Activated CD8-positive, alpha-beta memory T cell treated with anti-CD3 and anti-CD28 coated beads for 48 hours (primary cell): ENCODE measurements at places on chromosomes 1 and 21.

DNA sequence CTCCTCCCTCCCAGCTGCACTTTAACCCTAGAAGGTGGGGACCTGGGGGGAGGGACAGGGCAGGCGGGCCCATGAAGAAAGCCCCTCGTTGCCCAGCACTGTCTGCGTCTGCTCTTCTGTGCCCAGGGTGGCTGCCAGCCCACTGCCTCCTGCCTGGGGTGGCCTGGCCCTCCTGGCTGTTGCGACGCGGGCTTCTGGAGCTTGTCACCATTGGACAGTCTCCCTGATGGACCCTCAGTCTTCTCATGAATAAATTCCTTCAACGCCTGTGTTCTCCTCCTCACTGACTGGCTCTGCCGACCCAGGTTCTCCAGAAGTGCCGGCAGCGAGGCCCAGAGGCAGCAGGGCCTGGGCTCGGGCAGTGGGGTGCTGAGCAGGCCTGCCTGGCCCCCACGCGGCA lies 6.5 kb upstream of the HTR6 start:
- DNase-seq: no peak

- DNase-seq: no peak
These were observed 241.7 kb upstream of the RAB4A start for GRCh38 chr1:229028987-229029878.

DNA sequence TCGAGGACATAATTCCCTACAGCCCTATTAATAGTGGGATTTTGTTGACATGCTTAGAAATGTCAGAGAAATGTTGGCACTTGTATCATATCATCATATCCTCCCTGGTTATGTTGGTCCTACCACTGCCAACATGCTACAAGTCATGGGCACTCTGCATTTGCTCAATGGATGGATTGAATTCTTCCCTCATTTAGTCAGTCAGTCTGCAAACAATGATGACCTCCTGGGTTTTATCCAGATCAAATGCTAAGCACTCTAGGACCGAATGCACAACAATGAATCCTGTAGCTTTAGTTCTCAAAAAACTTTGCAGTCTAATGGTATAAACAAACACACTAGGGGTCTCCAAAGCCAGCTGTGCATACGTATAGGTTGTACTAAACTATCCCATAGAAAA lies 357.2 kb upstream of the DPYD start:
- no peak for DNase-seq

DNA sequence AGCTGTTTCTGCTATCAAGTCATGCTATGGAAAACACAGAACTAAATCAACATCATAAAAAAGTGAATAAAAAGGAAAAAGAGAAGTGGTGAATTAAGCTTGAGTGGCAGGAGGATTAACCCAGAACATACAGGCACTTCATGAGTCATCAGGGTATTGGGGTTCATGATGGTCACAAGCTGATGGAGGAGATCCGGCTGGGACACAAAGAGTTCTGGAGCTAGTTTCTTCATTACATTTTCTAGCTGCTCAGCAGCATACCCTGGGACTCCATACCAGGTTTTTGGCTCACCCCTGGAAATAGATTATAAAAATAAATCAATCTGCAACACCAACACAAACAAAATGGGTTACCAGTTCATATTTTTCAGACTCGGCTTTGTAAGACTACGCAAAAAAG lies 42.5 kb upstream of the SYT2 start:
- DNase-seq: no peak

- no peak for DNase-seq
These were observed 3.5 kb downstream of the C1orf159 start for GRCh38 chr1:1112237-1112985.

DNA sequence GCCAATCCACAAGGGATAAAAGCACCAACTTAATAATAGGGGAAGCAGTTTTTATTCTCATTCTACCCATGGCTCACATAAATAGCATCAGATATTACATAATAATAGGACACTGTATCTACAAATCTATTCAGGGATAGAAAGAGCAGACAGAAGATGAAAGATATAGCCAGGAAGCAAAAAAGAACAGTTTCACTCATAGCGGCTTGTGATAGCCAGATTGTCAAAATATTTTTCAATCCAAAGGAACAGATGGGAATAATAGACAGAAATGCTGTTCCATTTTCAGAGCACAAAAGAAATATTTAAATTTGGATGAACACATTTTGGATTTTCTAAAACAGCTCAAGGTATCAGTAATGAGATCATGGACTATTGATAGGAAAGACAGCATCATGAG lies 232.5 kb upstream of the GREM2 start:
- DNase-seq: no peak

GRCh38 chr1:182725259-182726255 lies 41.2 kb upstream of the RGS8 start:
- DNase-seq: no peak

DNA sequence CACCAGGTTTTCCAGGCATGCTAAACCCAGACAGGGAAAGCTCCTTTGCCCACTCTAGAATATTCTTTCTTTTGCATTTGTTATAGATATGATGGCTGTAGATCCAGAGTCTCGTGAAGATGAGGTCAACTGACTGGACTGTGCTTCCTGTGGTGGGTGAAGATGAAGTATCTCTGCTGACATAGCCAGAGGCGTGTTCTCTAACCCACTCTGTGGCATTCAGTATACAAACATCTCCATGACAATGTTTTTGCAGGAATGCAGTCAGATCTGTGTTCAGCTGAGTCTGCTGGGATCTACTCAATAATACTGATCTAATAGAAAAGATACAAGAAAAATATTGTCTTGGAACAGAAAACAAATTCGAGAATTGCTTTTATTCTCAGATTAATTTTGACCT lies 11.3 kb downstream of the RWDD2B start:
- DNase-seq: no peak

DNA sequence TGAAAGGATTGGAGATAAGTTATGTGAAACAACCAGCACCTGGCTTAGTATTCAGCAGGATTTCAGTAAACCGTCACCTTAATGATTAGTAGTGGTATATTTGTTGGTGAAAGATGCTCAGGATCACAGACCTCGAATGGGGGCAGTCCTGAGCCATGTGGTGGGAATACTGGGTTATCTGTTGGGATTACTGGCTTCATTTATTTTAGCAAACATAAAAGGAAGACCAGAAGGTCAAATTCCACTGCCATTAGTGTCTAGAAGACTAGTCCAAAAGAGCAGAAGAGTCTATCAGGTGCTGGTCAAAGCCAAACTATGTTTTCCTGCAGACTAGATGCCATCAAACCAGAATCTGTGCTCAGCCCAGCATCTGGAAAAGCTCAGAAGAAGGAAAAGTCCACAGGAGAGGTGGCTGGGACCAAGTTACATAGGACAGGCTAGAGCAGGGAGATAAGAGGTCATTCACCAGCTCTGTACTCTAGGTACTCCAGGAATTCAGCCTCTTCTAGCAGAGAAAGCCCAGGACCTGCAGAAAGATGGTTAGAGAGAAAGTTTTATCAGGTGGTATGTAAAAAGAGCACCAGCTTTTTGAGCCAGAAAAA lies 343.4 kb downstream of the PLPP3 start:
- no peak for DNase-seq

GRCh38 chr1:93631626-93632365 lies 49.8 kb downstream of the BCAR3 start:
- DNase-seq: no peak

GRCh38 chr1:46532498-46533178 lies 18.8 kb downstream of the KNCN start:
- DNase-seq: peak; percentile 54

DNA sequence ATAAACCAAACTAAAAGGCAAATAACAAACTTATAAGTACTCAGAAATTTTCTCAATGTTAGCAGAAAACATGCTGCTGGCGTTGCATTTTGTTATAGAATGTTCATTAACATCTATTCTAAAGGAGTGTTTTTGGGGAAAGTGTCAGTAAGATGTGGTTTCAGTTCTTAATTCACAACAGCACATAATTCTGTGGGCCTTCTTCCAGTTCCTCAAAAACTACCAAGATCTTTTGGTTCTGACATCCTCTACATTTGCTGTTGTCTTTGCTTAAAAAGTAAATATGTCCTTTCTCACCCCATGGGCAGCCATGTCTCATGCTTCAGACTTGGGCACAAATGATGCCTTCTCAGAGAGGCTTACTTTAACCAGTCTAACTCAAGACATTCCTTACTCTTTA lies 152.5 kb downstream of the CDC7 start:
- no peak for DNase-seq

DNA sequence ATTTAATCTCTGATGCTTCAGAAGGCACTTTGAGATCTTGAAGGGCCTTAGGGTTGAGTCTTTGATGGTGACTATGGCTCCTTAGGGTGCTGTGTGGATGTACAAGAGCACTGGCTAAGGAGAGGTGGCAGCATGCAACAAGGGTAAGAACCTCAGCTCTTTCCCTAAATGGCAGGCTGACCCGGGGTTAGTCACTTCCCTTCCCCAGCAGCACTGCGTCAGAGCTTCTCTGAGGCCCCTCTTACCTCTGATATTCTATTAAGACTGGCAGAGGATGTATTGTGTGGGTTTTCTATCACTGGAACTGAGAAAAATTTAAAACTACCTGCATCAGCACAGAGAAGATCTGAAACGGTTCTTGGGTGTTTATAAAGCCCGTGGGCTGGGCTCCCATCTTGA lies 11.8 kb downstream of the C1orf116 start:
- DNase-seq: no peak

- DNase-seq: no peak
These were observed 22.1 kb upstream of the FAM43B start for GRCh38 chr1:20530306-20530705.

GRCh38 chr1:214670098-214670497 lies 67.1 kb downstream of the CENPF start:
- DNase-seq: no peak

DNA sequence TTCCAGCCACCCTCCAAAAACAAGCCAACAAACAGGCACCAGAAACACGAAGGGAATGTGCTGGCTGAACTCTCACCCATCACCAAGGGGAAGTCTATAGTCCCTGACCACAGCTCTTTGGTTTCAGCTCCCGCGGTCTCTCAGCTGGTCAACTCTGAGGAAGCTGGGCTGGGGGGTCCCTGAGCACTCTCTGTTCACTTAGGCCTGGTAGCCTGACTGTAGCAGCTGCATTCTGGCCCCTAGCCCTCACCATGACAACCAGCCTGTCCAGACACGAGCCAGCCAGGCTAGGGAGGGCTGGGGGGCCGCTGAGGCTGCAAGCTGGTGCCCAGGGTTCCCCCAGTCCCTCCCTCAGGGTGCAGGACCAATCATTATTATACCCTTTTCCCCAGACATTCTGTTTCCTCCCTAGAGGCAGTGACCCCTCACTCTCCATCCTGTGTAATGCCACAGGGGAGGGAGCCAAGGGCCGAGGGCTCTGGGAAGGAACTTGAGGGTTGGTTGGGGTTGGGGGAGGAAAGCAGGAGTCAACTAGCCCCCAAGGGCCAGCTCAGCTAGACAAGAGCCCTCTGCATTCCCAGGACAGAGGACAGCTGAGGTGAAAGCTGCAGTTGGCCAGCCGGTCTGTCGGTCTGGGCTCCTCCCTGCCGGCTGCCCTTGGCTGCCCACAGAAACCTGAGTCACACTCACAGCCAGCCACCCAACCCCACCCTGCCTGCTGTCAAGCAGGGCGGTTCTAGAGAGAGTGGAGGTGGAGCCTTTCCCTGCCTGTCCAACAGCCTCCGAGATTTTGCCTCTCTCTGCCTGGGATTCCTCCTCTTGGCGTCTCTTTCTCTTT lies 1.2 kb upstream of the TRAPPC3 start:
- DNase-seq: no peak

- DNase-seq: peak; percentile 38
These were observed 135.7 kb upstream of the RUNX3 start for GRCh38 chr1:25065795-25066238.

GRCh38 chr21:19276665-19277064 lies 873.1 kb upstream of the TMPRSS15 start:
- no peak for DNase-seq

GRCh38 chr1:38141483-38141882 lies 94.9 kb upstream of the POU3F1 start:
- no peak for DNase-seq

GRCh38 chr1:68384321-68384813 lies 65.4 kb downstream of the RPE65 start:
- no peak for DNase-seq

DNA sequence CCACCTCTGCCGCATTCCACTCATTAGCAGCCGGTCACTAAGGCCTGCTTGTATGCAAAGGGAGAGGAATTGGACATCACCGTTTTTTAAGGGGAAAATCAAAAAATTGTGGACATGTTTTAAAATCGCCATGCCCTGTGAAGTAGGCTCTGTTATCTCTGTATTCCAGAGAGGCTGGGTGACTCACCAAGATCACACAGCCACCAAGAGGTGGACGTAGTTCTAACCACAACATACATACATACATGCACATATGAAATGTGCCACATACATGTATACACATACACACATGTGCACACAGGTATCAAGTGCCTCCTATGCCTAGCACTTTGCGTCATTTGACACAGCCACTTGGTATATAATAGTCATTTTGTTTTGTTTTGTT lies 16.0 kb upstream of the ZSCAN20 start:
- no peak for DNase-seq

- DNase-seq: no peak
These were observed 1.2 kb downstream of the FCAMR start for GRCh38 chr1:206969090-206969489.

- no peak for DNase-seq
These were observed 55.1 kb upstream of the LRRC8D start for GRCh38 chr1:89765774-89766173.

GRCh38 chr1:2894381-2895041 lies 93.0 kb upstream of the TTC34 start:
- DNase-seq: no peak

- no peak for DNase-seq
These were observed 57.9 kb downstream of the CENPF start for GRCh38 chr1:214660900-214661299.

- no peak for DNase-seq
These were observed 175.7 kb downstream of the VPS13D start for GRCh38 chr1:12405325-12406210.

DNA sequence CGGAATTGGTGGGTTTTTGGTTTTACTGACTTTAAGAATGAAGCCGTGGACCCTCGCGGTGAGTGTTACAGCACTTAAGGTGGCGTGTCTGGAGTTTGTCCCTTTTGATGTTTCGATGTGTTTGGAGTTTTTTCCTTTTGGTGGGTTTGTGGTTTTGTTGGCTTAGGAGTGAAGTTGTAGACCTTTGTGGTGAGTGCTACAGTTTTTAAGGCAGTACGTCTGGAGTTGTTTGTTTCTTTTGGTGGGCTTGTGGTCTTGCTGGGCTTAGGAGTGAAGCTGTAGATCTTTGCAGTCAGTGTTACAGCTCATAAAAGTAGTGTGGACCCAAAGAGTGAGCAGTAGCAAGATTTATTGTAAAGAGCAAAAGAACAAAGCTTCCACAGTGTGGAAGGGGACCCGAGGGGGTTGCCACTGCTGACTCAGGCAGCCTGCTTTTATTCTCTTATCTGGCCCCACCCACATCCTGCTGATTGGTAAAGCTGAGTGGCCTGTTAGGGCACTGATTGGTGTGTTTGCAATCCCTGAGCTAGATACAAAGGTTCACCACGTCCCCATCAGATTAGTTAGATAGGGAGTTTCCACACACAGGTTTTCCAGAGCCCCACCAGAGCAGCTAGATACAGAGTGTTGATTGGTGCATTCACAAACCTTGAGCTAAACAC lies 20.9 kb downstream of the HENMT1 start:
- DNase-seq: no peak

- no peak for DNase-seq
These were observed 213.6 kb downstream of the NFIA start for GRCh38 chr1:61295818-61296537.
